Stimulated activated CD8-positive, alpha-beta memory T cell treated with anti-CD3 and anti-CD28 coated beads, Interleukin-7, amount 100 ng/mL, for 1 hour (primary cell): ENCODE measurements at places on chromosomes 2 and 18.

DNA sequence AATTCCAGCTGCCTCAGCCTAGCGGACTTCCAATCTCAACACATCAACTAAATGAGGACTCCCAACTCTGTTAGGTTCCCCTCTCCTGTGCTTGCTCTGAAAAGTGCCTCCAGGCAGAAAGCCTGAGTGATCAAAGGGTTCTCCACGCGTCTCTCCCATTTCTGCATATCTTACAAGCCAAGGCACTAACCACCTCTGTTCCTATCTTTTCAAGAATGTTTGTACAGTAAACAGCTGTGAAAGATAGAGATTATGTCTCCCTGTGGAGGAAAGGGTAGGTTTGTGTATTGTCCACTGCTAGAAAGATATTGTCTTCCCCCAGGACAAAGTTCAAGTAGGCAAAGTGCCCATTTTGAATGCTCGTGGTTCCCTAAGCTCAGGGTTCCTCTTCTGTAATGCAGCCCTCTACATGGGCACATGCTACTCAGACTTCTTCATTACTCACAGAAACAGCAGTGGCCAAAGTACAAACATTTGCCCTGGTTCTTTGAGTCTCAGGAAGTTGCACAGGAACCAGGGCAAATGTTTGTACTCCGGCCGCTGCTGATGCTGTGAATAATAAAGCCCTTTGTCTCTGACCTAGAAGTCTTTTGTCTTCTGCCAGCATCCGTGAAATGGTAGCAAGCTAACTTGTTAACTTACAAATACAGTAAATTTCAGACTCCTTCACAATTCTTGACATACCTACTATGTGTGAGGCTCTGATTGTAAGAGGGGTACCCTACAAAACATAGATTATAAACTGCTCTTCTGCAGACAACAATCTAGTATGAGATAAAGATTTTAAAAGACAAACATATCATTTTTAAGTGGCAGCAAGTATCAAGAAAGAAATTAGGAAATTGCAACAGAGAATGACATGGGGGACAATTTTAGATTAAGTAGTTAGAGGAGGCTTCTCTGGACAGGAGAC is 44.5 kb downstream of the PKDCC start:
- DNase-seq, result no peak

DNA sequence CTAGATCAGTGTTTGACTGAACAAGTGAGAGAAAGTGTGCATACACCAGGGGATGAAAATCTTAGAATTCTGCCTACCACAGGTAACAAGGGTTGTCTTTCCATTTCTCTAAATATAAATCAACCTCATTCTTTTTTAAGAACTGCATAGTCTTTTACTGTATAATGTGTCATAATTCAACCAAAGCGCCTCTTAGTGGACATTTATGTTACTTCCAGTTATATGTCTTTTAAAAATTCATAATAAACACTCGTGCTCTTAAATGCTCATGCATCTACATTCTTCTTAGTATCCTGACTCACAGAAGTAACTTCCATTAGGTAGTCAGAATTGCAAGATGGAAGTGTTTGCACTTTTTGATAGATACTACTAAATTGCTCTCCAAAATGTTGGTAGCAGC is 76.2 kb downstream of the CHRNA1 start:
- no peak for DNase-seq

DNA sequence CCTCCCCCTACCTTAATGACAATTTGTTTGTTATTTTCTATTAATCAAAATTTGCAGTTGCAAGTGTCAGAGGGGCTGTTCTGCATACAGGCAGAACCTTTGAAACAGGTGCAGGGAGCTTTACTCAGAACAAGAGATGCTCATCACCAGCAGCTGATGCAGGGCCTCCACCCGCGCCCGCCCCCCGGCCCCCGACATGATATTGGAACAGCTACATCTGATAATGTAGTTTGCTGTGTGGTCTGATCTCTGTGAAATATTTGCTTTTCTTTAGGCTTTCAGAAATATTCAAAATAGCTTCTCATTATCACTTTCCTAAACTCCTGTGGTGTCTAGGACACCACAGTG is 130.0 kb downstream of the PRKCE start:
- no peak for DNase-seq

GRCh38 chr2:196925051-196925767 is 1.3 kb downstream of the PGAP1 start:
- no peak for DNase-seq

- peak; percentile 23 for DNase-seq
Observed at GRCh38 chr2:119338826-119339561, 27.6 kb downstream of the C2orf76 start.

DNA sequence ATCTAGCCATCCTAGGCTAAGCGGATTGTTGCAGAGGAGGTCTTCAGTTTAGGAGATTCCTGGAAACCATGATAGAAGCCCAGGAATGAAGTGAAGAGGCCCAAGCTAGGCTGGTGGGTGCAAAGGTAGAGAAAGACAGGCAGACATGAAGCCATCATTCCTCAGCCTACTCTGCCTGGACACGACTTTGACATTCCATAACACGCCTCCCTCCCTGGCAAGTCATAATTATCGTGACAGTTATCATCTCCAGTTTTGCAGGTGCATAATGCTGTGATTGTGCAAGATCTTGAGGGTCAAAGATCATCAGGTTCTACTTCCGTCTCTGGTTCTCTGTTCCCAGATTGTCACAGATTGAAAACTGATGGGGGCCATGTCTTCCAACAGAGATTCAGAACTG is 15.2 kb upstream of the FZD5 start:
- DNase-seq, result no peak
